ENCODE measurements at places on chromosomes 16 and 17.
A peak's percentile ranks its signal among the peaks of the same experiment; 100 is the strongest.

DNA sequence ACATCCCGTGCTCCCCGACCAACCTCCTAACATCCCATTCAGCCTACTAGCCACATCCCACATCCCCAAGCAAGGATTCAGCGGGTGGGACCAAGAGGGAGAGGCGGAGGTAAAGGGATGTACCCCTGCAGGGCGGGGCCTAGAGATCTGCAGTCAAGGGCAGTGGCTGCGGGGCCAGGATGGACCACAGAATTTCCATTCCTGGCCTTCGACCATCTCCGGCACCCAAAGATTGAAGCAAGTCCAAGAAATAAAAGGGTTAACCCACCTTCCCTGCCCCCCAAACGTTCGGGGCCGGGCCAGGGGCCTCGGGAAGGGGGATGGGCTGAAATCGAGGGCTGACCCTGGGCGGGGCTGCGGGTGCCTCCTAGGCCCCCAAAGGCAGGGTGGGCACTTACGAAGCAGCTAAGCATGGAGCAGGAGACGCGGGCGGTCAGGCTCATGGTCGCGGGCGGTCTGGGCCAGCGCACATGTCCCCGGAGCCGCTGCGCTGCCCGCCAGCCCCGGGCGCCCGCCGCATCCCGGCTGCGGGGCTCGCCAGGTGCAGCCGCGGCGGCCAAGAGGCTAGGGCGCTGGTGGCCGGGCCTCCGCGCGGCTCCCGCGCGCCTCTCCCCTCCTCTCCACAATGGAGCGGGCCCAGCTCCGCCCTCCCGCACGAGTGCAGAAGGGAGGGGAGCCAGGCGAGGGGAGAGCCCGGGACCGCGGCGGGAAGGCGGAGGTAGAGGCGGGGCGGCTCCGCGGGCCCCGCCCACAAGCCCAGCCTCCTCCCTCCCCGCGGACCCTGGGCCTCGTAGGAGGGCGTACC lies at the start of gene MTMR4:
TSS of gene MTMR4 (minus strand) at position 674 of the 805 bp plus-strand sequence. CDS start at position 443, 231 bp downstream.
- peak; percentile 91 for DNase-seq

- DNase-seq = no peak
These were observed 44.4 kb upstream of the SCNN1B start for GRCh38 chr16:23257682-23258081.

- DNase-seq = peak; percentile 52
These were observed 30.5 kb downstream of the ITGAE start for GRCh38 chr17:3770466-3770865.

GRCh38 chr16:15653227-15653626 lies 3.2 kb downstream of the NDE1 start:
- no peak for DNase-seq
